ENCODE measurements at places on chromosomes 6 and 20. TPM values are rescaled to one million over a fixed set of nuclear protein-coding genes. Genes with fewer than 3 reads are reported as not detected.

Gene SAMD3
- total RNA-seq, result 3.1 TPM

Gene ZBP1
- total RNA-seq, result 0.15 TPM

Gene EGFL8
- 9.1 TPM for total RNA-seq

Gene TMEM170B
- total RNA-seq, result 0.86 TPM

Gene ULBP2
- total RNA-seq, result 0.65 TPM

Gene TSBP1
- not detected for total RNA-seq

Gene HLA-DOA
- total RNA-seq, result 1.8 TPM

Gene ADGB
- not detected for total RNA-seq

Gene NMBR
- not detected for total RNA-seq

Gene TUBB2B
- 0.20 TPM for total RNA-seq

Gene KIF25
- not detected for total RNA-seq

Gene SLC22A7
- not detected for total RNA-seq

Gene DCBLD1
- 3.9 TPM for total RNA-seq

DNA sequence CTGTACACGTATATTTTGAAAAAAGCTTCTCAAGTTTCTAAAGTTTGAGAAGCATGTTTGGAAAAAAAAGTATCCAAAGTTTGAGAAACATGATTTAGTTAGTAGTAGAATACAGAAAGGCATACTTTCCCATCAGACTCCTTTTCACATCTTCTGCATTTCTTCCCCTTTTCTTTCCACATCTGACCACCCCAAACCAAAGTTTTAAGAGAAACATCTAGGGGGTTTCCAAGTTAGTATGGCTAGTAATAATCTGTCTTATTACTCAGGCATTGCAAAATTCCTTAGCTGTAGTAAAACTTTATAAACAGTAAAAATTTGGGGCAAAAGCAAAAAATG is 63.0 kb upstream of the IL20RA start:
- DNase-seq, result no peak

GRCh38 chr6:79072640-79073181 is 5.3 kb downstream of the PHIP start:
- no peak for DNase-seq

GRCh38 chr6:154399097-154399496 is 42.5 kb upstream of the IPCEF1 start:
- no peak for DNase-seq

- DNase-seq, result no peak
These were observed 78.1 kb upstream of the MTHFD1L start for GRCh38 chr6:150787429-150787828.

DNA sequence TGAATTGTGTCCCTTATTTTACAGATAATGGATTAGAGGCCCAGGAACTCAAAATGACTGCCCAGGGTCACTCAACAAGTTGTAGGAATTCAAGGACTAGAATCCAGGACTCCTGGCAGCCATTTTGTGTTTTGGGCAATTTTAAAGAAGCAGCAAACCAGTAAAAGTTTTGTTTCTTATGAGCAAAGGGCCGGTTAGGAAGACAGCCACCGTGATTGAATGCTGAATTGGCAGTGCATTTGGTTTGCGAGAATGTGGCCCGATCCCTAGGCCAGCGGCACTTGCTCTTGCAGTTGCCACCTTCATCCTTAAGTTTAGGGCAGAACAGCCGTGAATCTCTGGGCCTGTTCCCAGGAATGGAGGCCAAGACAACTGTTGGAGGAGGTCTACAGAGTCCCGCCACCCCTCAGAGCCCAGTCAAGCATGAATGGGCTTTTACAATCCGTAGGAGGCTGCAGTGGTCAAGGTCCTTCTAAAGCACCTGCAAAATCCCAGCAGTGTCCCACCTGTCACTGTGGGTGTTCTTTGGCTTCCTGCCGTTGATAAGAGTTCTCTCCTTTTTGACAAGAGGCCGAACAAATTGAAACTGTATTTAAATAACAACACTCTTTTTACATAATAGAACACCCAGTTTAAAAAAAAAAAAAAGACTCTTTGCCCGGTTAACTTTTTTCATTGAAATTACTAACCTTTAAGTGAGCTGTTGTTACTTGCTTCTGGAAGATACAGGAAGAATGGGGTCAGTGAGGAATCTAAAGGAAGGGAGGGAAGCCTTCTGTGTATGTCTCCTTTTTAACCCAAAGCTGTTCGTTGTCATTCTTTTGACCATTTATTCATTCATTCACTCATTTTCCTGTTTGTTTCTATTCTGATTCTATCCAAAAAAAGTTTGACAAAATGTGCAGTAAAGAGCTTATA is 68.7 kb downstream of the PHACTR2 start:
- no peak for DNase-seq

GRCh38 chr6:160142115-160142715 is 20.6 kb downstream of the SLC22A1 start:
- DNase-seq, result no peak

GRCh38 chr6:44129841-44130322 is 2.5 kb downstream of the TMEM63B start:
- no peak for DNase-seq

- no peak for DNase-seq
These were observed 17.9 kb upstream of the CST3 start for GRCh38 chr20:23655491-23656211.

DNA sequence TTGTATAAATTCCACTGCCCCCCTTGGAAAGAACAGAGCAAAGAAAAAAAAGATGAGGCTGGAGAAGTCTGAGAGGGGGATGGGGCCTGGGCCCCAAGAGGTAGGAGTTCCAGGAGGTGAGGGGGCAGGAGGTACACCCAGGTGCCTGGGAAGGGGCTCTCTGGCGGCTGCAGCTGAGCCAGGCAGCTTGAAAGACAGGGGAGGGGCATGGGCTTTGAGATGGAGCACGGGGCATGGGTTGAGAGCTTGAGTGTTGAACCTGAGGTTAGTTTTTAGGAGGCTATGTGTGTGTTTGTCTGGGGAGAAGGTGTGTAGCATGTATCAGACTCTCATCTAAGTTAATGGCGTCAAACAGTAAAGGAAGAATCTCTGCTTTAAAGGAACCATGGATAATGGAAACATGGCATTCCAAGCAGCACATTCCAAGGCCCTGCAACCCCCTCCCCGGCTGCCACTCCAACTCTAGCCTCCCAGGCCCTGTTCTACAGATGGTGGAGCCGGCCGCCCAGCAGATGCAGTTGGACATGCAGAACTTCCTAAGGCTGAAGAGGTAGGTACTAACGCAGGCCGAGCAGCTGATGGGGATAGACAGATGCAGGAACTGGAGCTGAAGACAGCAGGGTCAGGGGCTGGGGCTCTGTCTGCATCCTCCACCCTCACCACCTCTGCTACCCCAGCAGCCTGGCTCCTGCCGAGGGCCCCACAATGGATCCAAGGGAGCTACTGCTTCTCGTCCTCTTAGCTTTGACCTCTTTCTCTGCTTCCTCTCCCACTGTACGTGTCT is 42.1 kb downstream of the MDFI start:
- no peak for DNase-seq

DNA sequence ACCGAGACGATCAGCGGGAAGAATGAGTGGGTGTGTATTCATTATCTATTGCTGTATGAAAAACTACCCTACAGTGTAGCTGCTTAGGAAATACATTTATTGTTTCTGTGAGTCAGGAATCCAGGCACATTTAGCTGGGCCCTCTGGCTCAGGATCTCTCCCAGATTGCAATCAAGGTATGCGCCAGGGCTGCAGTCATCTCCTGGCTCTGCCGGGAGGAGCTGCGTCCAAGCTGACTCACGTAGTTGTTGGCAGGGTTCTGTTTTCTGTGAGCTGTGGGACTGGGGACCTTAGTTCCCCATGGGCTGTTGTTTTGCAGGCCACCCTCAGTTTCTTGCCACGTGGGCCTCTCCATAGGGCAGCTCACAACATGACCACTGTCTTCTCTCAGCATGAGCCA is 68.2 kb upstream of the FUCA2 start:
- DNase-seq, result no peak

- no peak for DNase-seq
These were observed 318.7 kb downstream of the RFPL4B start for GRCh38 chr6:112665815-112666214.

GRCh38 chr20:3563548-3564177 is 92.8 kb downstream of the ATRN start:
- DNase-seq, result no peak

- no peak for DNase-seq
These were observed 6.8 kb upstream of the PLCB4 start for GRCh38 chr20:9062066-9062465.

DNA sequence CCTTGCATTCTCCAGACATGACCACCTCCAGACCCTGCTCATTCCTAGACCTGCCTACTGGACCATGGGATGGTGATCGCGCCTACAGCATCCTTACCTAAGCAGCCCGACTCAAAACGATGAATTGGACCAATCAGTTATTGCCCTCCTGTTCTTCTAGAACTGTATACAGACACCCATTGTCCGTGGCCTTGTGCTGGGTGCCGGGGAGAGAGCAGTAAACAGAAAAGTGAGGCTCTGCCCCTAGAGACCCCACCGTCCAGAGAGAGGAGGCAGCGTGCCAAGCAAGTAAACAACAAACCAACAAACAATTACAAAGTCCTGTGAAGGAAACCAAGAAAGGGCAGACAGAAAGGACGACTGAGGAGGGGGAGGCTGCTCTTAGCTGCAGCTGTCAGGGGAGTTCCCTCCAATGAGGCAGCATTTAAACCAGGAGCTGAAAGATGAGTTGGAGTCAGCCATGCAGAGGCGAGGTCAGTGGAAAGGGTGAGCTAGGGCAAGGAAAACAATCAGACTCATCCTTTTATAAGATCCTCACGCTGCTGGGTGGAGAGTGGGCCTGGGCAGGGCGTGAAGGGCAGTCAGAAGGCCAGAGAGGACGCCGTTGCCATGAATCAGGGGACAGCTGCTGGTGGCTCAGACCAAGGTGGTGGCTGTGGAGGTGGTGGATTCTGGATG is 37.6 kb upstream of the BLCAP start:
- DNase-seq, result no peak

DNA sequence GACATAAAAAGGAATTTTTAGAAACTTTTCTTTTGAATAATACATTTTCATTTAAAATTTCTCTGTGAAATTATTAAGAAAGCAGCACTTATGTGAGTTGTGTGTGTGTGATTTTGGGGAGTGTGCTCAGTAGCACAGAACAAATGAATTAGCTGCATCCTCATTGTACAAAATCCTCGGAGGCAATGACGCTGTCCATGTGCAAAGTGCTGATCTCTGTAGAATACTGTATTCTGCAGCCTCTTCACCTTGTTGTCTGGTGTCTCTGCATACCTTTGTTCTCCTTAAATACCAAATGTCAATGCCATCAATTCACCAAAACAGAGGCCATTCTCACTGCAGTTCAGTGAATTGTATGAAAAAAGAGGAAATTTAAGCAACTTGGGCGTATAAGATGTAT is 838.4 kb downstream of the QKI start:
- DNase-seq, result no peak

DNA sequence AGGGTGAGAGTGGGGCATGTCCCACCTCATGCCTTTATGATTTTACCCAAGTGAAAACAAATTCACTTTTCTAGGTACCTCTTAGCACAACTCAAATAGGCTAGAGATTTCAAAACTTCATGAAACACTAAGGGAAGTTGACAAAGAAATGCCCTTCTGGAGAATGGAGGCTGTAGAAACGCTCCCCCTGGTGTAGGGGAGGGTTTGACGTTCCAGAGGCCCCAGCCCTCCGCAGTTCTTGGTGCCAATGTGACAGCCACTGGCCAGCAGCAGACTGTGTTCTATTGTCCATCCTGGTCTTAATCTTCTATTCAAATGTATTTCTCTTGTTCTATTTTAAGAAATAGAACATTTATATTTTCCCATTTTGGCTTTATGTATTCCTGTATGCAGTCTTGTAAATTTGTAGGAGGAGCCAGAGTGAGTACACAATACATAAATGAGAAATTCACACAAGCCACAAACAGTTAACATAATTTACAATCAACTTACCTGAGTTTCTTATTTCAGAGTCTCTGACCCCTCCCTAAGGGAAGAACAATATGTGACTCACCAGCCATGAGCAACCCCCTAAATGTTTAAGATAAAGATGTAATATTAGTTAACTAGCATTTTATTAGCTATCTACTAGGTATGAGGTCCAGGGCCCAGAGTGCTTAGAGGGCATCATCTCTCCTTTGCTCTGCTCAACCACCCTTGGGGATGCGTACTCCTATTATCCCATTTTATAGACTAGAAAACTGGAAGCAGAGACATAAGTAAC is 8.8 kb upstream of the MUC21 start:
- DNase-seq, result no peak

DNA sequence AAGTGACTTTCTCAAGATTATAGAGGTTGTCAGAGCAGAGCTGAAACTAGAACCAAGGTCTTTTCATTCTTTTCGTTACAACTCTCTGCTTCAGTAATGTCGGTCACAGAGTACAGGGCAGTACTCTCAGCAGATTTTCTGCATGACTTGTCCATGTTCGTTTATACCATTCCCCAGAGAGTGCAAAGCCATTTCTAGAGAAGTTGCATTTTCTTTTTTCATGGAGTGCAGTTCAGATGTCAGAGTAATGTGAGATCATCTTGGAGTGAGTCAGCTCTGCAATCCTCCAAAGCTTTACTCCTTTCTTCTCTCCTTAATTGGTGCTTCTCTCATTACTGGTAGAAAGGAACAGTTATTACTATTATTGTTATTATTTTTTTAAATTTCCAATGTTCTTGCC is 115.6 kb upstream of the B3GAT2 start:
- DNase-seq, result no peak

GRCh38 chr6:30227242-30227722 is 14.1 kb upstream of the TRIM26 start:
- DNase-seq, result no peak

GRCh38 chr20:19695081-19695480 is 63.0 kb upstream of the RIN2 start:
- DNase-seq, result no peak

DNA sequence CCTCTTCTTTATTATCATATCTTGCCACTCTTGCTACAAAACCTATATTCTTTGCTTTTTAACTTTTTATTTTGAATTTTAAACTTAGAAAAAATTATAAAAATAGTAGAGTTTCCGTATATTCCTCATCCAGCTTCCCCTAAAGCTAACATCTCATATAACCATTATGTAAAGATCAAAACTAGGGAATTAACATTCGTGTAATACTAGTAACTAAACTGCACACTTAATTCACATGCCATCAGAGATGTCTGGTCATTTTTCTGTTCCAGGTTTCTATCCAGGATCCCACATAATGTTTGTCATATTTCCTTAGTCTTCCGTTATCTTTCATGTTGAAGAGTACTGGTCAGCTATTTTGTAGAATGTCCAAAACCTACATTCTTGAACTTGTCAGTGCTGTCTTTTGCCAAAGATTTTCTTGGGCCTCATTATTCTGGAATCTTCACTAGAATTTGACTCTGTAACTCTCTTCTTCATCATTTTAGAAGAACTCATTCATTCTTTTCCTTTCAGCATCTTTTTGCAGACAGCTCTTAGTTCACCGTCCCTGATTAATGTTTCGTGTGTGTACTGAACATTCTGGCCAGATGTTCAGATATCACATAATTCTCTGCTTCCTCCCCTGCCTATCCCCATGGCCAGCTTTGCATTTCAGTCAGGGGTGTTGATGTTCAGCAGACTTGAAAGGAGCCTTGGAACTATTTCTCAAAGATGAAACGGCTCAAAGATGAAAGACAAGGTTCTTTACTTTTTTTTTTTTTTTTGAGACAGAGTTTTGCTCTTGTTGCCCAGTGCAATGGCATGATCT is 9.4 kb downstream of the CTNNBL1 start:
- no peak for DNase-seq

All from activated T-helper 1 cell treated with anti-CD3 and anti-CD28 coated beads, Interleukin-12 subunit alpha, Interleukin-12 subunit beta, Interleukin-2, Interleukin-4 antibody, amounts not matched to agents 30 ng/mL and 10 ng/mL and 1 ng/mL, durations not matched to agents 14 hours and 24 hours and 36 hours (primary cell).